Thyroid gland (tissue), 4 donors: ENCODE measurements at places on chromosomes 11 and 22.

DNA sequence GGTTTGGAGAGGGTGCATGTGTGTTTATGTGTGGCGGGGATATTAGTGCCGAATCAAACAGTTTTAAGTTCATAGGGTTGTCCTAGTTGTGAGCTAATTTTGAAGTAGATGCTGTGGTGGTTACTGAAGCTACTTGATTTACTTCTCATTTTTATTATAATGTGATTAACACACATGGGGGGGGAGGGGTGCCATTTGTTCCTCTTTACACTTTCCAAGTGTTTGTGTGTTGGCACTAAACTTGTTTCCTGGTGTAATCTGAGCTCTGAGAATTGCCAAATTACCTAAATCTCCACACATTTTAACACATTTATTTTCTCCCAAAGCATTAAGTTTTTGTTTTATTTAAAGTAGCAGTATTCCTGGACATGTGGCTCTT is 60.1 kb downstream of the ZNRF3 start:
- H3K4me3 ChIP-seq, result no peak overlapping the region
- DNase-seq, result no peak
- H3K4me1 ChIP-seq, result peaks cover 23% of the 10 kb centered on the region
- H3K27ac ChIP-seq, result no peak overlapping the region
- no peaks in the 10 kb centered on the region for H3K27me3 ChIP-seq

DNA sequence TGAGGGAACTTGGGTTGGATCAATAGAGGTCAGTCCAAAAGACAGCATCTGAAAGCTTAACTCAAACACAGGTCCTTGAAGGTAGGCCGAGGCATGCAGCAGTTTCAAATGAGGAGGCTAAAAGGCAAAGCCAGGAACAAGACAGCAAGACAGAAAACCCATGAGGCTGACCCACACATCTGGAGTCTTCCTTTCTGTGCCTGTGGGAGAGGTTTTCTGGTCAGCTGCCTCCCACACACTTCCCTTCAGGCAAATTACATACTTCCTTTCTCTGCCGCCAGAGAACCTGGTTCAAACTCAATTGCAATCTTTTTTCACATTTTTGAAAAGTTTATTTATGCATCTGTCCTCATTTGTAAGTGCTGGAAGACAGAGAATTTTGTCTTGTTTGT is 29.8 kb upstream of the CRTAM start:
- H3K36me3 ChIP-seq, result no peaks in the 10 kb centered on the region
- no peaks in the 10 kb centered on the region for H3K27me3 ChIP-seq
- peaks cover 7% of the 10 kb centered on the region for H3K4me1 ChIP-seq
- no peak for DNase-seq

- no peak for DNase-seq
- no peak overlapping the region for H3K4me3 ChIP-seq
- peaks cover 5% of the 10 kb centered on the region for H3K4me1 ChIP-seq
Observed at GRCh38 chr11:73429121-73429750, 53.0 kb downstream of the RELT start.

- no peaks in the 10 kb centered on the region for H3K36me3 ChIP-seq
- no peak overlapping the region for H3K4me3 ChIP-seq
- no peaks in the 10 kb centered on the region for H3K27me3 ChIP-seq
- H3K4me1 ChIP-seq, result no peaks in the 10 kb centered on the region
Observed at GRCh38 chr11:99545616-99546015, 524.9 kb downstream of the CNTN5 start.

DNA sequence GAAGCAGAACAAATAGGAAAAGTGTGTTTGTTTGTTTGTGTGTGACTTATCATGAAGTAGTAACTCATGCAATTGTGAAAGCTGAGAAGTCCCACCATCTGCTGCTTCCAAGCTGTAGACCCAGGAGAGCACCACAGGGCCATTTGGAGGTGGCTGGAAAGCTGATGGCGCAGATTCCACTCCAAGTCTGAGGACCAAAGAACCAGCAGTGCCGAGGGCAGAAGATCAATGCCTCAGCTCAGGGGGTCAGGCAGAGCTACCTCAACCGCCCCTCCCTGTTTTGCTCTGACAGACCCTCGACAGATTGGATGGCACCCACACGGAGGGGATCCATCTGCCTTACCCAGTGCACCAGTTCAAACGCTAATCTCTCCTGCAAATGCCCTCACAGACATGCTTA is 896.2 kb downstream of the BRD1 start:
- no peak overlapping the region for H3K27ac ChIP-seq
- no peaks in the 10 kb centered on the region for H3K27me3 ChIP-seq
- no peak for DNase-seq
- no peaks in the 10 kb centered on the region for H3K4me1 ChIP-seq
- no peak overlapping the region for H3K4me3 ChIP-seq
- H3K36me3 ChIP-seq, result no peaks in the 10 kb centered on the region

DNA sequence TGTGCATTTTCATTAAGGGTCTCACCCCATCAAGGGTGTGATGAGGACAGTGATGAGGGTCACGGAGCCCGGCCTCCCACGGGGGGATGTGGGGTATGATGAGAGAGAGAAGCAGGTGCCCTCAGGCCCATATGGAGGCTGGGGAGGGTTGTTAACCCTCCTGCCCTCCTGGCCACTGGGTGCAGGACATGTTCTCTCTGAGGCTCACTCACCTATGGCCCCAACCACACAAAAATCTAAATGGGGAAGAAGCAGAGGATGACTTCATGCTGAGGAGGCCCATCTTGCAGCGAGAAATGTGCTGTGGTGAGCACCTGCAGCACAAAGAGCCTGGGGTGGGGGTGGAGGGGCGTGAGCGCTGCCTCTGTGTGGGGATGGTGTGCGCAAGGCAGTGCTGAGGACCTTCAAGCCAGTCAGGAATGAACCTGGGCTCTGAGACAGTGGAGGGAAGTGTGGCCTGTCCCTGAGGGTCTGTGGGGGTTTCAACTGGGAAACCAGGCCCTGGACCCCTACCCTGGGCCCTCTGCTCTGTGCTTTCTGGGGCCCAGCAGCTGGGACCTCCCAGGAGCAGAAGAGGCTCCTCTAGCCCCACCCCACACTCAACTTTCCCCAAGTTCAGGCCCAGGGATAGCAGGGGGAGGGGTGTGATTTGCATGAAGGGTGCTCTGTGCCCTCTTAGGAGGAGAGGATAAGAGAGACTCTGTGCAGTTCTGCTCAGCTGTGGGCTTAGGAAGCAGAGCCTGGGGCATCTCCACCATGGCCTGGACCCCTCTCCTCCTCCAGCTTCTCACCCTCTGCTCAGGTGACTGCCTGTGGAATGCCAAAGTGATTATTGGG is 43.0 kb upstream of the TOP3B start:
- no peaks in the 10 kb centered on the region for H3K36me3 ChIP-seq
- DNase-seq, result no peak
- H3K4me3 ChIP-seq, result no peak overlapping the region
- no peaks in the 10 kb centered on the region for H3K4me1 ChIP-seq
- no peak overlapping the region for H3K27ac ChIP-seq

GRCh38 chr11:44527476-44527875 is 38.0 kb upstream of the CD82 start:
- no peak for DNase-seq
- no peaks in the 10 kb centered on the region for H3K36me3 ChIP-seq
- no peaks in the 10 kb centered on the region for H3K27me3 ChIP-seq

DNA sequence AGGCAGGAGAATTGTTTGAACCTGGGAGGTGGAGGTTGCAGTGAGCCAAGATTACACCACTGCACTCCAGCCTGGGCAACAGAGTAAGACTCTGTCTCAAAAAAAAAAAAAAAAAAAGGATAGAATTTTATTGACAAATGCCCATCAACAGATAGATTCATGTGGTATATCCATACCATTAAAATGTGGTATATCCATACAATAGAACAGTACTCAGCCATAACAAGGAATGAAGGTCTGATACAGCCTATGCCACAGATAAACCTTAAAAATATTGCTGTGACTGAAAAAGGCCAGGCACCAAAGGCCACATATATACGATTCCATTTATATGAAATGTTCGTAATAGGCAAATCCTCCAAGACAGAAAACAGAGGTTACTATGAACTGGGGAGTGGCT is 45.3 kb upstream of the PPP2R1B start:
- peaks cover 6% of the 10 kb centered on the region for H3K36me3 ChIP-seq
- H3K27ac ChIP-seq, result no peak overlapping the region
- H3K27me3 ChIP-seq, result no peaks in the 10 kb centered on the region
- peaks cover 8% of the 10 kb centered on the region for H3K4me1 ChIP-seq
- H3K4me3 ChIP-seq, result no peak overlapping the region

- no peaks in the 10 kb centered on the region for H3K36me3 ChIP-seq
- H3K27me3 ChIP-seq, result no peaks in the 10 kb centered on the region
- no peak for DNase-seq
- no peak within 1 kb of the TSS for H3K4me3 ChIP-seq
Observed at GRCh38 chr11:102955624-102956023, at the start of gene MMP13. Gene MMP13 (minus strand): TSS chr11:102955732. CDS start chr11:102955705, 27 bp downstream.

GRCh38 chr11:112223121-112223520 is 3.1 kb upstream of the PTS start:
- no peaks in the 10 kb centered on the region for H3K36me3 ChIP-seq
- peaks cover 8% of the 10 kb centered on the region for H3K4me1 ChIP-seq
- no peak overlapping the region for H3K4me3 ChIP-seq
- no peaks in the 10 kb centered on the region for H3K27me3 ChIP-seq

DNA sequence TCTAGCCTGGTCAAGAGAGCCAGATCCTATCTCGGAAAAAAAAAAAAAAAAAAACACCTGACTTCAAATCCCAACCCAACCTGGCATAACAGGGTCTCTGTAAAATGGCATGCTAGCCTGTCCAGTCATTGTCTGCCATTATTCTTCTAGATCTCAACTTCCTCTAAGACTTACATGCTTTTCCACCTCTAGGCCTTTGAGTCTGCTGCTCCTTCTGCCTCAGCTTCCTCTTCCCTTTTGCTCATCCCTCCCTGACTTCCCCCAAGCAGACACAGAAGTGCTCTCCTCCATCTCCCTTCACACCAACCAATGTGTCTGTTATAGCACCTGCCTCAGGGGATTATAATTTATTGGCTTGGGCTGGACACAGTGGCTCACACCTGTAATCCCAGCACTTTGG is 7.8 kb downstream of the STK33 start:
- no peaks in the 10 kb centered on the region for H3K27me3 ChIP-seq
- no peak for DNase-seq
- peaks cover 7% of the 10 kb centered on the region for H3K4me1 ChIP-seq
- no peak overlapping the region for H3K4me3 ChIP-seq

GRCh38 chr22:47032091-47032943 is 269.9 kb downstream of the TBC1D22A start:
- H3K36me3 ChIP-seq, result no peaks in the 10 kb centered on the region
- H3K27ac ChIP-seq, result no peak overlapping the region
- H3K4me1 ChIP-seq, result peaks cover 6% of the 10 kb centered on the region
- no peak overlapping the region for H3K4me3 ChIP-seq

DNA sequence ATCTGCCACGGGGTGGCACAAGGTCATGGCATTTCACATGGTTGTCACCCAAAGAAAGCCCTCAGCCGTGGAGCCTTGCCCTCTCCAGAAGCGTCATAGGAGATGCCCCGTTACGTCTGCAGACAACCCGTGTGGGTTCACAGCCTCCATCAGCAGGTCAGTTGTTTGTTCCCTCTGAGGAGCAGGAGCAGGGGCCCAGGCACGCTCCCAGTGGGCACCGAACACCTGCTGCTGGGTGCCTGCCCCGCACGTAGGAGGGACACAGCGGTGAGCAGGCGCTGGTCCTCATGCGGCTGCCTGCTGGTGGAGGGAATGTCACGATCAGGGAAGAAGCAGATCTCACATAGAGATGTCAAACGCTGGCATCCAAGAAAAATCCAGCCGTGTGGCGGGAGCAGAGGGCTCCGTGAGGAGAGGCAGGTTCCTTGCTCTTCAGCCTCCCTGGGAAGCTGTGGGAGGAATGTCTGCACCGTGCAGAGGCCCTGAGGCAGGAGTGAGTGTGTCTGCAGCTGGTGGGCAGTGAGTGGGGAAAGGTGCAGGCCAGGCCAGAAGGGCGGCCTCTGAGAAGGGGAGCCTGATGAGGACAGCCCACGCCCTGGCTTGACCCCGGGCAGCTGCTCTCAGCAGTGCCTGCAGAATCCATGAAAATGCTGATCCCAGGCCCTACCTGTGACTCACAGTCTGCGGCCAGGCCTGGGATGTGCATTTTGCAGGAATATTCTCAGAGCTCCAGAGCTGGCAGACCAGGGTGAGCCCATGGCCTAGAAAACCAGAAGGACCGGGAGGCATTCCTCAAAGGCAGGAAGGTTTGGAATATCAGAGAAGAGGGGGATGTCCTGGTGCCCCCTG is 36.4 kb upstream of the TH start:
- no peak for DNase-seq
- peaks cover 10% of the 10 kb centered on the region for H3K4me1 ChIP-seq
- no peak overlapping the region for H3K4me3 ChIP-seq
- peak overlapping the region; percentile 32 for H3K27ac ChIP-seq

- no peak for DNase-seq
- no peaks in the 10 kb centered on the region for H3K4me1 ChIP-seq
Observed at GRCh38 chr11:73396985-73397384, 20.8 kb downstream of the RELT start.

DNA sequence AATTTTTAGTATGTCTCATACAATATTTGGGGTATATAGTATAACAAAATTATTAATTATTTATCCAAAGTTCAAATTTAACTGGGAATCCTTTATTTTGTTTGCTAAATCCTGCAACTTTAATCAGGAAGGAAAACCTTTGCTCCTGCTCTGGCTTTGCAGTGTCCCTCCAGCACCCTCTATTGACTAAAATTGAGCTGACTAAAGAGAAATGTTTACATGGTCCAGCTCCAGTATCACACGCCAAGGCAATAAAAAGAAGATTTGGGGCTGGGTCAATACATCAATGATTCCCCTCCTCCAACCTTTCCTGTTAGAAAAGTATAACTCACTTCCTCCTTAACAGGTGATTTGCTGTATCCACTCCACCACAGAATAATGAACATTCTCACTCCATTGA is 153.0 kb upstream of the LRRC4C start:
- DNase-seq, result no peak
- H3K27ac ChIP-seq, result no peak overlapping the region
- H3K27me3 ChIP-seq, result no peaks in the 10 kb centered on the region
- H3K4me1 ChIP-seq, result no peaks in the 10 kb centered on the region
- no peaks in the 10 kb centered on the region for H3K36me3 ChIP-seq

DNA sequence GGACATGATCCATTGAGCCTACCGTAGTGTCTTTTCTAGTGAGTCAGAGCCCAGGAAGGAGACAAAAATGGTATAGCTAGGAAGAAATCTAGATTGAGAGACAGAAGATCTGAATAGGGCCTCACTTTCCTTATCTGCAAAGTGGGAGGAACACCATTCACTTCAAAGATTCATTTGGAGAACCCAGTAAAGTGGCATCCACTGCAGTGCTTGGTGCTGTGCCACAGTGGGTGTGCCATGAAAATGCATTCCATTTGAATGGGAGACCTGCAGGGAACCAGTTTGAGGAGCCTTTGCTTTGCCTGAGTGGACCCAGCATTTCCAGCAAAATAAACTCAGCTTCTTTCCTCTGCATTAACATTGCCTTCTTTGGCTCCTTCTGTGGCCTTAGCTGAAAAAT is 470.5 kb upstream of the CADM1 start:
- no peaks in the 10 kb centered on the region for H3K36me3 ChIP-seq
- no peak overlapping the region for H3K4me3 ChIP-seq

GRCh38 chr11:35376118-35376510 is 43.2 kb downstream of the SLC1A2 start:
- peaks cover 12% of the 10 kb centered on the region for H3K4me1 ChIP-seq
- no peak overlapping the region for H3K4me3 ChIP-seq
- H3K27me3 ChIP-seq, result no peaks in the 10 kb centered on the region
- no peaks in the 10 kb centered on the region for H3K36me3 ChIP-seq
